Fibroblast of mammary gland (primary cell): ENCODE measurements at places on chromosomes 6 and 20.

- DNase-seq, result peak; percentile 60
Measured at GRCh38 chr6:3516092-3516491, 59.2 kb upstream of the SLC22A23 start.

DNA sequence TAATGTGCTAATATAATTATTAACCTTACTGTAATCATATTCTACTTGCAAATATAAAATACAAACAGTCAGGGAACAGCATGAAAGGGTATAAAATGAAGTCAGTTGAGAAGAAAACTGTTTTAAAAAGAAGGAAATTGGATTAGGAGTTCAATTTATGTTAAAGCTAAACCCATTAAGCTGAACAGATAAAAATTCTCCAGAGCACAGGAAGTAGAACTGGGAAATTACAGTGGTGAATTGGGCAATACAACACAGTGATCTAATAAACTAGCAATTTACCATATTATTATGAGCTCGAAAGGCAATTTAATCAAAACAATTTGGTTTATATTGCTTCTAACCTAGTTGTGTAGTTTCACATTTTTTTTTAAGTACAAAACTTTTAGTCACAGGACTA, 407.4 kb upstream of the RGS17 start:
- DNase-seq, result peak; percentile 41

DNA sequence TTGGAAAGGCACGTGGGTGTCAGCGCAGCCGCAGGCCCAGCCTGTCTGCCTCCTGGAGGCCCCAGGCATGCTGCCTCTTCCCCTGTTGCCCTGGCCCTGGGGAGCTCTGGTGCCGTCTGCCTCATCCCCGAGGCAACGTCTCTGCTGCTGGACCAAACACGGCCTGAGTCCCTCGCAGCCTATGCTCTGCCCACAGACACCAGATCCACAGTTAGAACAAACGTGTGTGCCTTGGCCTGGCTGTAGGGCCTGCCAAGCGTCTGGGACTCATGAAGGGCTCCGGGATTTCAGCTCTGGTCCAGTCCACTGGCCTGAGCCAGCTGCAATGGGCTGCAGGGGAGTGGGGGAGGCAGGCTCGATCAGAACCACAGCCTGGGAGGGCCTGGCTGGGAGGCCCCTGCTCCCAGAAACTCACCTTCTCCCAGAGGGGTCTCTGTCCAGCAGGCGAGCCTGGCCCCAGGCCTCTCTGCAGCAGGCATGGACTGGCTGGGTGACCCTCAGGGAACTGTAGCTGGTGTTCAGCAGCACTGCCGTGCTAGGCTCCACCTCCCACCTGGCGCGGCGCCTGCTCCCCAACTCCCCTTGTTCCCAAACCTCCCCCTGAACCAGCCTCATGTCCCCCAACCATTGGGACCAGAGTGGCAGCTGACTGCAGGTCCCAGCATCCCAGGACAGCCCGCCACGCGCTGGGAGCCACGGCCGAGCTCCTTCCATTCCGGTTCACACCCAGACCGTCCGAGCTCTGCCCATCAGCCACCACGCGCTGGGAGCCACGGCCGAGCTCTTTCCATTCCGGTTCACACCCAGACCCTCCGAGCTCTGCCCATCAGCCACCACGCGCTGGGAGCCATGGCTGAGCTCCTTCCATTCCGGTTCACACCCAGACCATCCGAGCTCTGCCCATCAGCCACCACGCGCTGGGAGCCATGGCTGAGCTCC, 197.0 kb downstream of the DLL1 start:
- DNase-seq, result no peak

- DNase-seq, result no peak
Measured at GRCh38 chr6:108694816-108695215, 134.1 kb downstream of the FOXO3 start.

DNA sequence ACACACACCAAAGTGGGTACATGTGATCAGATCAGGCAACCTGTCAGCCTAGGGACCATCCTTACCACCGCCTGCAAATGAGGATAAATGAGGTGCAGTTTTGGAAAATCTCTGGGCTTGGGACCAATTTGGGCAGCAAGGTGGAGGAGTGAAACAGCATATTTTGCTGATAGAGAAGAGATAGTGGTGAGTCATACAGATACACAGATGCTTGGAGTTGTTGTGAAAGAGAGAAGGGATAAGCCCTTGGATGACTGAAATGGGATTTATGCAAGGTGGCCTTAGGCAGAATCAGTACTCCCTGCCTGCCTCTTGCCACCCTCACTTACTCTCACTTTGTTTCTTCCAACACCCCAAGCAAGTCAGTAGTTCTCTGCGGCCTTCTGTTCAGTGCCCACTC, 34.7 kb downstream of the BMP2 start:
- no peak for DNase-seq

- DNase-seq, result peak; percentile 6
Measured at GRCh38 chr6:108359901-108360882, 65.3 kb downstream of the AFG1L start.

- peak; percentile 7 for DNase-seq
Measured at GRCh38 chr20:13856354-13856753, 71.5 kb downstream of the NDUFAF5 start.

- DNase-seq, result peak; percentile 58
Measured at GRCh38 chr20:9286501-9287461, 217.9 kb downstream of the PLCB4 start.

GRCh38 chr6:63745784-63746183, 110.2 kb downstream of the PHF3 start:
- DNase-seq, result no peak

- DNase-seq, result no peak
Measured at GRCh38 chr20:1939270-1939595, 44.0 kb downstream of the SIRPA start.

DNA sequence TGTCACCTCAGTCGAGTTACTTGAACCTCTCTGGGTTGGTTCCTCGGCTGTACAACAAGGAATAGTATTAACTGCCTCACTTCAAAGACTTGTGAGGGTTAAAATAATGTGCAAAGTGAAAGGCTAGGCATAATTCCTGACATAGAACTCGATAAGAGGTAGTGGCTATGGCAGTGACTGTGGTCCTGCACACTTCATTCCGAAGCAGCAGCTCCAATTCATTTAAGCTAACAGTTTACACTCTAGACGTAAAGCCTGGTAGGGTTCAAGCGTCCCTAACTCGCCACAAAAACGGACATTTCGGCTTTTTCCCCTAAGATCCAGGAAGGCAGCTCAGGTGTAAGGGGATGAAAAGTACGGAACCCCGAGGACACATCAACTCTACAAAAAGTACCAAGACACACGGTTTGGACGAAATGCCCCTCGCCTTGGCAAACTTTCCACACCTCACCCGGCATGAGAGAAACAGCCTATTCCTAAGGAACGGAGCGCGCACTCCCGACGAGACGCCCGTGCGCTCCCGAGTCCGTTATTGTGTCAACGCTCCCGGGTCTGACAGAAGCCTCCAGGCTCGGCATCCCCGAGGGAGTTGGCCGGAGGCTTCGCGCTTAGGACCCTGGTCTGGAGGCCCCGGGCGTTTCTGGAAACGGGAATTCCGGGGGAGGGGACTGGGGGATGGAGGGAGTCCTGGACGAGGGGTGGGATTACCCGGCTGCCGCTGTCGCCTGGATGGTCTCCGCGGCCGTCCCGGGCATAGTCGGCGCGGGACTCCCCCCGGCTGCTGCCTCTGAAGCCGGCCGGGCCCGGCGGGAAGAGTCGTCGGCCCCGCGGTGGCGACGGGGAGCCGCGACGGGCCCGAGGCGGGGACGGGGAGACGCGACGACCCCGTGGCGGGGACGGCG, 937 bp downstream of the ZNF318 start:
- peak; percentile 40 for DNase-seq

- no peak for DNase-seq
Measured at GRCh38 chr6:14707971-14708465, 537.9 kb upstream of the JARID2 start.

GRCh38 chr20:39142407-39143096, 180.4 kb downstream of the DHX35 start:
- DNase-seq, result no peak

DNA sequence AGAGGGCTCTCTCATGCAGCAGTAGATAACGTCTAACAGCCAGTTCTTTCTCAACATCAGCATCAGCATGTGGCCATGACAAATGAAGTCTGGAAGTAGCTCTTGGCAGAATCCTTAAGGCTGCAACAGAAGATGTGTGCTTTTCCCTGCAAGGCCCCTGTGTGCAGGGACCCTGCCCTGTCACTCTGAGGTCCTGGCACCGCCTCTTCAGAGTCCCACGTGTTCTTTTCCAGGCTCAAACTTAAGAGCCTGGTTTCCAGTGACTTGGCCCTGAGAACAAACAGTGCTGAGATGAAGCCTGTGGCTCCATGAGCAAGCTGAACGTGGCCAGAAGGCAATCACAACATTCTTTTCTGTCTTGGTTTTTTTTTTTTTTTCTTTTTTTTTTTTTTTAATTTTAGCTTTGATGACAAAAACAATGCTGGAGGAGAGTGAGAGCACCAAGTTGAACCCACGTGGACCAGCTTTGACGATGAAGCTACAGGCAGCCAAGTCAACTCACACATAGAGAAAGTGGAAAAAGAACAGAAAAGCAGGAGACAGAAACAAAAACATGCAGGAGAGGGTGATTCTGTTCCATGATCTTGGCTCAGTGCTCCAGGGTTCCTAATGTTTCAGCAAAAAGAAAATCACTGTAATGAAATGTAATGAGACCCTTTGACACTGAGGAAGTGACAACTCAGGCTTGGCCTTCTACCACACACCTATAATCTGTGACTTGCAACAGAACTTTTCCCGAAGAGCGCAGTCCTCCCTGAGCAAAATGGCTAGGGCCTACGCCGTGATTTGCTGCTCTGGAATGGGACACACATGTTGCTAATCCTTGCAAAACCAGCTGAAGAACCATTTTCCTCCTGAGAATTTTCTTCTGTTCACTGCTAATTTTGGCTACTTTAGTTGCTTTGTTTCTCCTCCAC, 86.1 kb downstream of the FOXC1 start:
- peak; percentile 11 for DNase-seq

GRCh38 chr6:44645276-44645675, 257.8 kb downstream of the CDC5L start:
- DNase-seq, result no peak

- DNase-seq, result peak; percentile 70
Measured at GRCh38 chr6:166554316-166554715, 32.2 kb downstream of the RAMACL start.

DNA sequence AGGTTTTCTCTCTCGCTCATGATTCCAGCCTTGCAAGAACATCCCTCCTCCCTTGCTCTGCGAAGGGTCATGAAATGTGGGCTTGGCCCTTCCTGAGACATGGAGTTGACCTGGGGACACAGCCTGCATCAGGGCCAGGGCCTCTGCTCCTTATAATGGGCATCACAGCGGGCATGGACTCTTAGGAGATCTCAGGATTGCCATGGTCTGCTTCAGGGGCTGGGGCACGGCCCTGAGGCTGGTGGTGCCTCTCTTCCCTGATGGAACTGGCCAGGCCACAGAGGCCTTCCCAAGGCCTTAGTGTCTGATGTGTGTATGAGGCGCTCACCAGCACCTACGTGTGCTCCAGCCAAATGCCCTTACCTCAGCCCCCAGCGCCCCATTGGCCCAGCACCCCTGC, 23.9 kb downstream of the ENTPD6 start:
- DNase-seq, result no peak

GRCh38 chr6:25167961-25168360, 111.2 kb upstream of the CARMIL1 start:
- DNase-seq, result no peak

DNA sequence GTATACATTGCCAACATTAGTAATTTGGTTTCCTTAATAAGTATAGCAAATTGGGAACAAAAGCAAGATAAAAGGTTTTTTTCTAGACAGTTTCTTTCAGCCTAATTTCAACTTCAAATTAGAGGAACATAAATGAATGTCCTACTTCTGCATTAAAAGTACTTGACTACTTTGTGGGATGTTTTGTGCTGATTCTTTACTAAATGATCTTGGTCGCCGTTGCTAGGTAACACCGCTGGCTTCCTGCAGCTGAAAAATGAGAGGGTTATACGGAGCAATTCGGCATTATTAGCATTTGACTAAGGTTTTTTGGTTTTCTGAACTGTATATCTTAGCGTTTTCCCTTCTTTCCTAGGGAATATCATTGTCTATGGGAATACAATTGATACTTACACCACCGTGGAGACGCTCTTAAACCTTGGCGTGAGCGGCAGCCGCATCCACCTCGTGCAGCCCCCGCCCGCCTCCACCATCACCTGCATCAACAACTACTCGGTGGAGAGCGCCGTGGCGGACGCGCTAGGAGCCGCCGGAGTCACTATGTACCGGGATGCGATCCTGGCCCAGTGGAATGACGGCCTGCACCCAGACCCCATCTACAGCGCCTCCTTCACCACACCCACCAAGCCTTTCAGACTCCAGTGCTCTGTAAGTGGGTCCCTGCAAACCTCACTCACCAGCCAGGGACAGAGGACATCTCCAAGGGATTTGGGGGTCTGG, 90.9 kb upstream of the INSM1 start:
- no peak for DNase-seq

- DNase-seq, result no peak
Measured at GRCh38 chr20:18190338-18191233, 52.9 kb downstream of the KAT14 start.

DNA sequence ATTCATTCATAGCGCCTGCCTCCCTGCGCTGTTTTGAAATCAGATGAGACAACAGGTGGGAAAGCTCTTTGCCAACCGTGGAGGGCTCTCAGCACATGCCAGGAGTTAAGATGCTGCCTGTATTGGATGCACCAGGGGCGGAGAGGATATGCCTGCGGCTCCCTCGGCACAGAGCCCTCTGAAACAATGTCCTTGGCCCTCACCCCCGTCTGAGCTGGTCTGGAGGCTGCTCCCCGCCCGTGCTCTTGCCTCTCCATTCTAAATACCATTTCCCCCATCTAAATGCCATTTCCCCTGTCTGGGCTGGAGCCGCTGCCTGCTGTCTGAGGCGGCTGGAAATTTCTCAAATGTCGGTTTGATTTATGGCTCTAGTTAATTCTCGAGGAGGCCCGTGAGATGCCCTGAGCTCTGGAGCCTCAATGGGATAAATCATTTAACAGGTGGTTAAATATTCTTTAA, 50.8 kb upstream of the MLN start:
- no peak for DNase-seq
